Prostate gland (tissue), 2 donors: ENCODE measurements at places on chromosomes 16 and 17.

DNA sequence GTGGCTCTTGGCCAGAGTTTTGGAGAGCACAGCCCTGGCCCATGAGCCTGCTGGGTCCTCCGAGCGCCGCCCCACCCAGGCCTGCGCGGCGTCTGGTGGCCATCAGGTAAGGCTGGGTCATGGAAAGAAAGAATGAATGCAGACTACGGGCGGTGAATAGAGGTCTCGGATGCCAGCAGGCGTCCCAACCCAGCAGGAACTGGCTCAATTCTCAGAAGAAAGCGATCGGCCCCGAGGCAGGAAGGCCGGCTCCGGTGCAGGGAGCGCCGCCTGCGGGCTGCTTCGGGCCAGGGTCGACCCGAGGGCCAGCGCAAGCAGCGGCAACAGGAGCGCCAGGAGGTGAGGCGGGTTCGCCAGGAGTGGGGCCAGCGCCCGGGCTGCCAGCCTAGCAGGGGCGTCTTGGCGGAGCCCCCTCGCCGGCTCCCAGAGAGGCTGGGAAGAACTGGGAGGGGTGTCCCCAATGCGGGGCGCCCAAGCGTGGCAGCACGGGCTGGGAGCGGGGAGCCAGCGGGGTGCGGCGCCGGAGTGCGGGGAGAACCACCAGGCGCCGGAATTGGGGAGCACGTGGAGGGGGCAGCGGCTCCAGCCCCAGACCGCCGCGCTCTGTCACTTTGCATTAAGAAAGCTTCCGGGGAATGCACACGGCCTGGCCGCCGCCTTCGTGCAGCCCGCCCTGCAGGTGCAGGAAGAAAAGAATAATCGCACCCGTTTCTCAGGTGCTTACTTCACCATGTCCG is 7.1 kb upstream of the TMC5 start:
- H3K27ac ChIP-seq: peak overlapping the region; percentile 78
- DNase-seq: peak; percentile 58
- peak overlapping the region; percentile 63 for H3K4me3 ChIP-seq
- H3K4me1 ChIP-seq: peaks cover 3% of the 10 kb centered on the region

DNA sequence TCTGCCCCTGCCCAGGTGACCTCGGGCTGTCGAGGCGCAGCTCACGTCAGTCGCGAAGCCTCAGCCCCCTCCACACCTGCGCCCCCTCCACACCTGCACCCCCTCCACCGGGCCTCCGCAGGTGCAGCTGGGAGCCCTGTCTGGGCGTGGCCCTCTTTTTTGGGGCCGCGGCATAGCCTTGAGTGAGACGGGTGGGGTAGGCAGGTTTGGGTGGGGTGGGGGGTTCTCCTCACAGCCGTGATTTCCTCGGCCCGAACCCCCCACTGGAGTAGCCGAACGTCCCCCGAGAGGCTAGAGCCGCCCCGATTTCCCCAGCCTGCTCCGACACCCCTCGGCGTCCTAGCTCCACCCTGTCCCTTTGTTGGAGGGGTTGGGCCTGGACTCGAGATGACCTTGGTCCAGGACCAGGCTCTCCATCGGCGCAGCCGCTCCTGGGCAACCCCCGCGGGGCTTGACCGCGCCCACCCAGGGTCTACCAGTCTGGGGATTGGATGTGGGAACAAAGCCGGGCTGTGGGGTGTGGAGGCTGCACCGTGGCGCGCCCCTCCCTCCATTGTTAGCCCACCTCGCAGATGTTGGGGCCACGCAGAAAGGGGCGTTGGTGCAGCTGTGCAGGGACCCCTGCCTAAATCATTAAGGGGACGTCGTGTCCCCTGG is 626 bp downstream of the TUBB3 start:
- peak overlapping the region; percentile 56 for H3K4me3 ChIP-seq
- H3K4me1 ChIP-seq: peaks cover 2% of the 10 kb centered on the region
- DNase-seq: no peak
- no peaks in the 10 kb centered on the region for H3K36me3 ChIP-seq
- H3K27me3 ChIP-seq: no peaks in the 10 kb centered on the region

DNA sequence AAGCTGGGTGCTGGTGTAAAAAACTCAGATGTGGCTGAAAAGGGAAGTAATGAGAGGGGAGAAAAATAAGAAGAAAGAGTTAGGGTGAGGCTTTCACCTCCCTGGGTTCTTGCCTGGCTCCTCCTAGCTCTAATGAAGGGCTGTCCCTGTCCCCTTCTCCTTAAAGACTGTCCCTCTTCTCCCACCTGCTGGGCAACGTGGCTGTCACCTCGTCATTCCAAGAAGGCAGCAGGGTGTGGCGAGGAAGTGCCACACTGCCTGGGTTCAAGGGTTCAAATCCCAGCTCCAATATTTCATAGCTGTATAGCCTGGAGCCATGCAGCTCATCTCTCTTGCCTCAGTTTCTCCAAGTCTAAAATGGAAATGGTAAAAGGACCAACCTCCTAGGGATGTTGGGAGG is 122.5 kb upstream of the CACNG5 start:
- peaks cover 8% of the 10 kb centered on the region for H3K4me1 ChIP-seq
- H3K27ac ChIP-seq: peak overlapping the region; percentile 13
- H3K36me3 ChIP-seq: no peaks in the 10 kb centered on the region
- H3K4me3 ChIP-seq: no peak overlapping the region

DNA sequence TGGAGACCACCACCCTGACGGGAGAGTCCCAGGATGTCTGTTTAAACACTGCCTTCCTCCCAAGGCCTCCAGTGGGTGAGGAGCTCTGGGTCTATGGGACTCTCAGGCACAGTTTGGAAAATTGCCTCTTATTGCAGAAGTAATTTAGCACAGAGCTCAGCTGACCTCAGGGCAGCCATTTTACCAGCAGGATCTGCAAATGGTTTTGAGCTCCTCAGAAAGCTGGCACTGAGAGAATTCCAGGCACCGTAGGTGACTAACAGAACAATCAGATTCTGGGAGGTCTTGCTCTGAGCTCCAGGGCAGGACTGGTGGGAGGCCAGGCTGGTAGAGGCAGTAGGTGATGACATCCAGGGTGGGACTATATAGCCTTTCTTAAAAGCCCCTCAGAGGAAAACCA is 17.3 kb upstream of the C16orf74 start:
- H3K4me3 ChIP-seq: no peak overlapping the region
- H3K27ac ChIP-seq: no peak overlapping the region
- DNase-seq: no peak
- H3K27me3 ChIP-seq: no peaks in the 10 kb centered on the region
- no peaks in the 10 kb centered on the region for H3K36me3 ChIP-seq
- H3K4me1 ChIP-seq: no peaks in the 10 kb centered on the region

DNA sequence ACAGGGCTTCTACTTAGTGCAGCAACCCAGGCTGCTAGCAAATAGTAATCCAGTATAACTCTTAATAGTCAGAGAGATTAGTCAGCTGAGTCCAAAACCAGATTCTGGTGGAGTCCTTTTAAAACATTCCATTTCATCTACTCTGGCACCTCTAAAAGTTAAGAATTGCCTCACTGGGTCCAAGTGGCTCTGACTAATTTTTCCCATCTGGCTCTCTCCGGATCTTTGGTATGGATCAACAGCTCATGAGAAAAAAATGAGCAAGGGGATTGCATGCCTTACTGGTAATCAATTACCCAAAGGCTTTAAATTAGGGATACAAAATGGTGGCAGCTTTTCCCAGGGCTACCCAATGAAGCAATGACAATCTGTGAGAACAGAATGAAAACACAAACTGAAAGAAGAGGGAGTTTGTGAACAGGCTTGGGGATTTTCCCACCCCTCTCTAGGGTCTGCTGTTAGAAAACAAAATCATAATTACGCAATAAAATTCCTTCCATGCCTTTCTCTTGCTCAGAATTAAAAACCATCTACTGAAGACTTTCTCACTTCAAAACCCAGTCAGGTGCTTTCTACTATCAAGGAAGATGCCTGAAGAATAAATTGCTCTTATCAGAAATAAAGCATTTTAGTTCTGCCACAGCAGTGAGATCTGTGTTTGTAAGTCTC is 84.6 kb upstream of the PMFBP1 start:
- no peak overlapping the region for H3K4me3 ChIP-seq
- H3K4me1 ChIP-seq: no peaks in the 10 kb centered on the region
- no peaks in the 10 kb centered on the region for H3K36me3 ChIP-seq
- no peak overlapping the region for H3K27ac ChIP-seq
- no peaks in the 10 kb centered on the region for H3K27me3 ChIP-seq

DNA sequence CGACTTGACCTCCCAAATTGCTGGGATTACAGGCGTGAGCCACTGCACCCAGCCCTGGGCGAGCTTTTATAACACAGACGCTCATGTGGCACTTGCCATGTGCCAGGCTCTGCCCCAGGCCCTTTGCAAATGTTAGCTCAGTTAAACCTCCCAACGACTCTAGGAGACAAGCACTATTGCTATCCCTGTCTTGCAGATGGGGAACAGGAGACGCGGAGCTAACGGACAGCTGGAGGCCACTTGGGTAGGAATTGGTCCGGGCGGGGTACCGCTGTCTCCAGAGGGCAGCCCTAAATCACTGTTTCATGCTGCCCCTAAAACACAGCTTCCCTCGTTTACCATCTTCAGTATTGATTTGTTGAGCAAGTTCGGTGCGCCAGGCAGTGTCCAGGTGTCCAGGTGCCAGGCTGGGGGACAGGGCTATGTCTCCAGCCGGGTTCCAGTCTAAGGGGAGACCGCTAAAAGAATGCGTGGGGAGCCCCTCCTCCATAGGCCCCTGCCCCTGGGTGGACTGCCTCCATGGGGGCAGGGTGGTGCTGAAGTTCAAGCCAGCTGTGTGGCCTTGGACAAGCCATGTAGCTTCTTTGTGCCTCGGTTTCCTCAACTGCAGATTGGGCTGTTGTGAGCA is 23.7 kb downstream of the TMEM235 start:
- H3K27ac ChIP-seq: no peak overlapping the region
- no peaks in the 10 kb centered on the region for H3K36me3 ChIP-seq
- H3K4me1 ChIP-seq: no peaks in the 10 kb centered on the region
- H3K4me3 ChIP-seq: no peak overlapping the region
- DNase-seq: no peak

DNA sequence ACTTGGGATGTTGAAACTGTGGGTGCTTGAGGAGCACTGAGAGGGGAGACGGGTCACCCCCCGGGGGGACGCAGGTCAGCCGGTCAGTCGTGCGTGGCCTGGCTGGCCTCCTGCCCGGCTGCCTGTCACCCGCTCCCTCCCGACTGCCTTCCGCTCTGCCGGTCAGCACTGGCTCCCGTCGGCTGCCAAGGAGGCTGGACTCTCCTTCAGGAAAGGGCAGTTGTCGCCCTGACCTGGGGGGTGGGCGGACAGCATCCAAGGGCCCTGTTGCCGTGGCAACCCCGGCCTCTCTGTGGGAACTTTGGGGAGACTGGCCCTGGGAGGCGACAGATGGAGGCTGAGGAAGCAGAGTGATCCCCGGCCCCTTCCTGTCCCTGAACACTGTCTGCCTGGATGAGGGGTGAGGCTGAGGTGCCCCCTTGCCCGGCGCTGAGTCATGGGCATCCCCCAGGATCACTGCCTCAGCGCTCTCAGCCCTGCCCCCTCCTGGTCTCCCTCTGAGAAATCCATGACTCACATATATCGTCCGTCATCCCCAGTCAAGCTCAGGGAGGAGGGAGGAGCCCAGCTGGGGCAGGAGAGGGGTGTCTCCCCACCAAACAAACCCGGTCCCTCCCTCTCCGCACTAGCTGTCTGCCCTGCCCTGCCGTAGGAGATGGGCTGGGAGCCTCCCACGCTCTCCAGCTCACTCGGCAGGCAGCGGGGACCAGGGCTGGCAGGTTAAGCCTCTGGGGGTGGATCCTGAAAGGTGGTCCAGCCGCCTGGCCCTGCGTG is at the start of gene ADGRG1:
ADGRG1 (plus strand) TSS at position 623 of the 774 bp plus-strand sequence. CDS start 21,658 bp downstream, outside the sequence.
- H3K27ac ChIP-seq: peak within 1 kb of the TSS; percentile 54
- peak; percentile 70 for DNase-seq
- no peaks in the 10 kb centered on the region for H3K27me3 ChIP-seq
- H3K36me3 ChIP-seq: no peaks in the 10 kb centered on the region
- peak within 1 kb of the TSS; percentile 14 for H3K4me3 ChIP-seq

DNA sequence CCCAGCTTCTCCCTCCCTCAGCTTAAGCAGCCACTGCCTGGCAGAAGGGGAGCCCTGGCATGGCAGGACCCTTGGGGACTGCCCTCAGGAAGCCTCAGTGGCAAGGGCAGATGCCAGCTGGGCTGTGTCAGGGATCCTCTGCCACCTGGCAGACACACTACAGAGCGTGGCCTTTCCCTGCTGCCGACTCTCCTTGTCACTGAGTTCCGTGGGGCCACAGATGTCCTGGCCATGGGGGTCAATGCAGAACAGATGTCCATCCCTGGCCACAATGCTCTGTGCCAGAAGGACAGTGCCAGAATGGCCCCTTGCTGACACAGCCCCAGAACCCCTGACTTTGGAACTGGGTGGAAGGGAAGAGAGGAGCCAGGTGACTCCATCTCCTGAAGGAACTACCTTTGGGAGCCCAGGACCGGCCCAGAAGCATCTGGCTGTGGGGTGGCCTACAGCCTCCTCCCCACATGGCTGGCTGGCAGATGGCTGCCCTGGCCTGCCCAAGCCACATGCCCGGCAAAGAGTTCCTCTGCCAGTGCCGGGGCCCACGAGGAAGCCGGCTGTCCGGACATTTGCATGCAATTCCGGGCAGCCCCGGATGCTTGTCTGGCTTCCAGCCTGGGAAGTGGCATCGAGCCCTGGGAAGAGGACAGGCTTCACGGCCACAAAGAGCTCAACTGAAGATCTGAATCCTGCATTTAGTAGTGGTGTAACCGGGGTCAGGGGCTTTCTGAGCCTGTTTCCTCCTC is 24.1 kb downstream of the NPTX1 start:
- H3K4me1 ChIP-seq: no peaks in the 10 kb centered on the region
- DNase-seq: no peak
- H3K27ac ChIP-seq: no peak overlapping the region
- H3K27me3 ChIP-seq: no peaks in the 10 kb centered on the region

- H3K36me3 ChIP-seq: no peaks in the 10 kb centered on the region
- H3K27ac ChIP-seq: no peak overlapping the region
- no peaks in the 10 kb centered on the region for H3K27me3 ChIP-seq
- no peak for DNase-seq
These were observed 277.5 kb upstream of the MYOCD start for GRCh38 chr17:12388226-12388625.

DNA sequence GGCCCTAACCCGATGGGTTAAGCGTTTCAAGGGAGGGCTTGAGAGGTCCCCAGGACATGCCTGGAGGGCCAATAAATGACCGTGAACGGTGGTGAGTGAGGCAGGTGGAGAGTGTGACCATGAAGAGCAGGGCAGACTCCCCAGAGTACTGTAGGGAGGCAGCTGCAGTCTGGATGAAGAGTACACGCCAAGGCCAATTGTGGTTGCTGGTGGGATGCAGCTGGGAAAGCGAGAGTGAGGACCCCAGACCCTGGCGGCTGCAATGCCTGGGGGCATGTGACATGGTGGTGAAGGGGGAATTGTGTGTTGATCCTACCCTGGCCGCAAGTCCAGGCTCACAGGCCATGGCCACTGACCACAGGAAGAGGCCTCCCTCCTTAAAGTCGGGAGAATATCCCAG is 62.9 kb downstream of the TMEM235 start:
- H3K4me1 ChIP-seq: no peaks in the 10 kb centered on the region
- H3K27me3 ChIP-seq: no peaks in the 10 kb centered on the region
- H3K36me3 ChIP-seq: no peaks in the 10 kb centered on the region
- no peak overlapping the region for H3K4me3 ChIP-seq
- H3K27ac ChIP-seq: no peak overlapping the region

- DNase-seq: peak; percentile 93
- H3K4me1 ChIP-seq: peaks cover 8% of the 10 kb centered on the region
- peak within 1 kb of the TSS; percentile 92 for H3K4me3 ChIP-seq
- no peaks in the 10 kb centered on the region for H3K27me3 ChIP-seq
- peak within 1 kb of the TSS; percentile 94 for H3K27ac ChIP-seq
- peaks cover 13% of the 10 kb centered on the region for H3K36me3 ChIP-seq
These were observed at the start of the genes INCA1 and KIF1C for GRCh38 chr17:4997302-4998026. TSS of gene INCA1 (minus strand) at chr17:4997522. CDS start at chr17:4994437, 3,085 bp downstream. TSS of gene KIF1C (plus strand) at chr17:4997950. CDS start at chr17:5000247, 2,297 bp downstream.
